ENCODE measurements at places on chromosomes 3 and 15.

GRCh38 chr3:57559526-57559925, 3.5 kb downstream of the PDE12 start:
- DNase-seq = no peak

DNA sequence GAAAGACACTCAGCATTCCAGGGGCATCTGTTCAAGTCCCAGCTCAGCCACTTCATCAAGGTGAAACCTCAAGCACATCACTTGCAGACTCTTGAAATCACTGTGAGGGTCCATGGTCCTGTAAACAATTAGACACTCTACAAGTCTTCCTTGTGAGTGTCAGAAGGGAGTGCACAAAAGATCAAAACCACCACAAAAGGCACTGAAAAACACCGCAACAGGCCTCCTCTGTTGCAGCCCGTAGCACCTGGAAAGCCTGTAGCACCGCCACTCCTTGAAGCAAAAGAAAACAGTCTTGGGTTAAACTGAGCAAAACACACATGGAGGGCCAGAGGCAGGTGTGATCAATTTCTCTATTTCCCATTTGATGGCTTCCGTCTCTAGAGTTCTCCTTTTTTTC, 63.8 kb upstream of the SNRK start:
- DNase-seq = no peak

- no peak for DNase-seq
These were observed 33.2 kb downstream of the B4GALT4 start for GRCh38 chr3:119207512-119207875.

GRCh38 chr3:196108075-196108743, 26.3 kb upstream of the TFRC start:
- no peak for DNase-seq

- DNase-seq = no peak
These were observed 848.6 kb downstream of the PDCD6IP start for GRCh38 chr3:34646911-34647460.

GRCh38 chr3:2910997-2911396, 199.2 kb downstream of the IL5RA start:
- DNase-seq = no peak

GRCh38 chr3:32797776-32798175, 20.0 kb upstream of the TRIM71 start:
- DNase-seq = no peak

- DNase-seq = peak; percentile 61
These were observed 33.5 kb downstream of the BCL2L10 start for GRCh38 chr15:52078876-52079700.

- DNase-seq = no peak
These were observed 31.7 kb downstream of the SPINK8 start for GRCh38 chr3:48301800-48302166.

GRCh38 chr3:34828847-34829246, 810.5 kb upstream of the ARPP21 start:
- DNase-seq = no peak

- DNase-seq = no peak
These were observed 36.6 kb upstream of the STT3B start for GRCh38 chr3:31495971-31496665.

- peak; percentile 46 for DNase-seq
These were observed 34.8 kb upstream of the CD47 start for GRCh38 chr3:108125550-108126071.

DNA sequence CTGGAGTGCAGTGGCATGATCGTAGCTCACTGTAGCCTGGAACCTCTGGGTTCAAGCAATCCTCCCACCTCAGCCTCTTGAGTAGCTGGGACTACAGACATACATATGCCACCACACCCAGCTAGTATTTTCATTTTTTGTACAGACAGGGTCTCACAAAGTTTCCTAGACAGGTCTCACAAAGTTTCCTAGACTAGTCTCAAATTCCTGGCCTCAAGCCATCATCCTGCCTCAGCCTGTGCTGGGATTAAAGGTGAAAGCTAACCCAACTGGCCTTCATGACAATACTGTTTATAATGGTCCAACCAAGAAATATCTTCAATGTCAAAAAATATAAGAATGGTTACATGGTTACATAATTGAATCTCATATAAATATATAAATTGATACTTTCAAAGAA, 24.0 kb downstream of the GPR176 start:
- DNase-seq = no peak

DNA sequence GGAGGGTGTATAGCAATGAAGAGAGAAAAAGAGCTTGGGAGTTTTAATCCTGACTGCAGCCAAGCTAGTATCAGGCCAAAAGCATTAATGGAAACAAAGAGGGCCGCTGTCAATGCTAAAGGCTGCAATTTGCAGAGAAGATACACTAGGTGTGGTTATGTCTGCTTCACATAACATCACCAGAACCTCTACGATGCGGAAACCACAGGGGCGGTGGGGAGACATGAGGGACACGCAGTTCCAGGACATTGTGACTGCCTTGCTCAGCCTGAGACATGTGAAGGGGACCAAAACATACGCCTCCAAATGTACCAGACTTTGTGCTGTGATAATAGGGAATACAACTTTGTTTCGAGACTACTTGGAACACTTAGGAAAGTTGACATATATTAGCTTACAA, 88.4 kb downstream of the APBA2 start:
- DNase-seq = no peak

- DNase-seq = no peak
These were observed 208.2 kb downstream of the ZNF385D start for GRCh38 chr3:21542656-21543379.

DNA sequence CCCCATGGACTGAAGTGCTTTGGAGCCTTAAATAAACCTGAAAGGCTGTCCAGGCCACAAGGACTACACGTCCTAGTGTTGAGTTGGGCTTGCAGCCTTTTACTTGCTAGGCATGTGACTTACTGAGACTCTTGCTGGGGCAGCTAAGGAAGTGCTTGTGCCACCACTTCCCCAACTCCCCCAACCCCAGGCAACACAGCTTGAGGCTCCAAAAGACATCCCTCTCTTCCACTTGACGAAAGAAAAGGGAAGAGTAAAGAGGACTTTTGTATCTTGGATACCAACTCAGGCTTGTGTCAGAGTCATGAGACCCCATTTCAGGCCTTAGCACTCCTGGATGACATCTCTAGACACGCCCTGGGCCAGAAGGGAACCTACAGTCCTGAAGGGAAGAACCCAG, 109.8 kb downstream of the XRN1 start:
- DNase-seq = no peak

- peak; percentile 1 for DNase-seq
These were observed 1.3 kb downstream of the TCF12 start for GRCh38 chr15:56919609-56920366.

DNA sequence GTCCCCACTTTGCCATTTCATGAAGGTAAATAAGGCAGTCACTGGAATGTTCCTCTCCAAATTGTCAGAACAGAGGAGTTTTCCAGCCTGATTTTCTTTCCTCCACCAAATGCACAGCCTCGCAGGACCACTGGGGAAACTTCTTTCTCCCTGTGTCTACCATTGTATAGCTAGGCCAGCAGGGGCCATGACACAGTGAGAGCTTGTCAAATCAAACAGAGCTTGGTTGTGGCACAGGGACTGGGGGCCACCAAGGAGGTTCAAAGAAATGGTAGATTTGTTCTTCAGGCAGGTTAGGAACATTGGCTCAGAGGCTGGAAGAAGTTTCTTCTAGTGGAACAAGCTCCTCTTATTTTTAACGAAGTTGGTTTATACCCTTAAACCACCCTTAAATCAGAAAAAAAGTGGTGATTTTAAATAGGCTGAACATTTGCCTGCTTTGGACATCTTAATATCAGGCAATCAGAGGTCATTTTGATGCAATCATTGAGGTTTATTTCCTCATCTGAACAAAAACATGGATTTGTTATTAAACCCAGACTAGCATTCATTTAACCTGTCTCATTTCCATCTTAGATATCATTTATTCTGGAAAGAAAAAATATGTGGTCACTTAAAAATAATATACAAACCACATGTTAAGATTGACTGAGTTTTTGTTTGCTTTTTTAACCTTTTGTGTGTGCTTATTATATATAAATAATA, 105.6 kb downstream of the GTPBP8 start:
- no peak for DNase-seq

GRCh38 chr3:100425316-100425715, 24.0 kb downstream of the LNP1 start:
- no peak for DNase-seq

DNA sequence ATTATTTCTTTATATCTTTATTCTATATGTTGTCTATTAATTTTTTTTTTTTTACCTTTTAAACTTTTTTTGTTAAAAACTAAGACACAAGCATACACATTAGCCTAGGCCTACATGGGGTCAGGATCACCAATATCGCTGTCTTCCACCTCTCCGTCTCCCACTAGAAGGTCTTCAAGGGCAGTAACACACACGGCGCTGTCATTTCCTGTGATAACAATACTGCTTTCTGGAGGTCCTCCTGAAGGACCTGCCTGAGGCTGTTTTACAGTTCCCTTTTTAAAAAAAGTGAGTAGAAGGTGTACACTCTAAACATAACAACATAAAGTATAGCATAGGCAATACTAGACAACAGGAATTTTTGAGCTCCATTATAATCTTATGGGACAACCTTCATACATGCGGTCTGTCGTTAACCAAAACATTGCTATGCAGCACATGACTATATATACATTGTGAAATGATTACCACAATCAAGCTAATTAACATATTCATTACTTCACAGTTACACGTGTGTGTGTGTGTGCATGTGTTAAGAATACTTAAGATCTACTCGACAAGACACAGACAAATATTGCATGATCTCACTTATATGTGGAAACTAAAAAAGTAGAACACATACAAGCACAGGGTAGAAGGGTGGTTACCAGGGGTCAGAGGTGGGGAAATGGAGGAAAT, 20.8 kb downstream of the RAB6B start:
- DNase-seq = no peak

DNA sequence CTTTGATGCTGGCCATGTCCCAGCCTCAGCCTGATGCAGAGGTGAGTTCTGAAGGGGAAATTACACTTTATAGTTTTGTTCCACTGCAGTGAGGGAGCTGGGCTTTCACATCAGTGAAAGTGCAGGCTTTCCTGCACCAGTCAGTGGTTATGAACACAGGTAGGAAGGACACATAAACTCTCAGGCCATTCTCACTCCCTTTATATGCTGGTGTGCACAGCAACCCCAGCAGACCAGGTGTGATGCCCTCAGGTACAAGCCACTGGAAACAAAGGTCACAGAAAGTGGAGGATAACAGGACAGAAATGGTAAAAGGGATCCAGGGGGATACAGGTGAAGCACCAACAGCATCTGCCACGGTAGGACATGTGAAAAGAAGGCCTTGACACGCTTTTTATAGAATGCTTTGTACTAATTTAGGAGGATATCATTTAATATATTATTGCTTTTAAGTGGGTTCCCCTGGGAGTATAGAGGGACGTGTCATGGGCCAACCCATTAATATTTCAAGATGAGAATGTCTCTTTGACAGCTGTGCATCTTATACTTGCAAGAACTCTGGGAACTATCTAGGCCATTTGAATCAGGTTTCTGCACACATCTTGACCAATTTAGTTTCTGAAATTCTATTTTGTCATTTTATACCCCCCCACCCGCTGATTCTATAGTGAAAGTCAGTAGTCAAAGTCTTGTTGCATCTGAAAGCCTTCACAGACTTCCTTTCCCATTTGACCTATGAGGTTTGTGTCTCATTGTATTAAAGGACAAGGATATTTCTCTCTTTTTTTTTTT, 25.0 kb upstream of the BLM start:
- no peak for DNase-seq

DNA sequence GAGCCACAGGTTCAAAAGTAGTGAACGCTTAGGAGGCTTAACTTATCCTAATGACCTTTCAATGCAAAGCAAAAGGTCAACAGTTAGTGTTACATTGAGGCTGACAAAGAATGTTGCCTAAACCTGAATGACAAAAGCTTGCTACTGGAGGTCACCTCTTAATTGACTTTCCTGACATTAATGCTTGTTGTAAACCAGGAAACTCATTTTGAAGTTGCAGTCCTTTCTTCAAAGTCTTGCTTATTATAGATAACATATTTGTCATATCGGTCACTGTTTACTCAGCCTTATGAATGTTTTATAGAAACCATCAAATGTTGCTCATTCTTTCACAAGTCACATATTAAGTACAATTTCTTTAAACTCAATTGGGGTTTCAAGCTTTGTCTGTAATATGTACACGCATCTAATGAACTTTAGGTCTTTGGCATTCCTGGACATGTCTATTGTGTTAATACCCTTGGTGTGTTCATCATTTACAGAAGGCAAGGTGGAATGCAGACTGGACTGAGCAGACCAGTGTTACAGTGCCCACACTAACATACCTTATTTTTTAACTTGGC, 488.2 kb upstream of the NECTIN3 start:
- DNase-seq = no peak

DNA sequence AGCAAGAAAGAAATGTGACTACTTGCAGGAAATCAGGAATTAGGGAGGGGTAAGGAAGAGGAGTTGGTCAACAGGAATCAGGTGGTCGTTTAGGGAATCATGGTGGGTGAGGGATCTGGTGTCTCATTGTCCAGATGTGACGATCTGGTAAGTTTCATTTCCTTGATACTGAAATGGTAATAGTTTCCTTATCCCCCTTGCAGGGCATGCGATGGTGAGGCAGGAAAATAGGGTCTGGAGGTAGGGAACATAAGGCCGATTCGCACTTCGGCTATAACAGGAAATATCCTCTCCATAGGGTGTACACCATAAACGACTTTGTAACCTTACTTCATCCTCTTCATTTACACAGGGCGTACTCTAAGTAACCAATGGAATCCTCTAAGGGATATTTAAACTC, 574 bp upstream of the LRRC34 start:
- no peak for DNase-seq

DNA sequence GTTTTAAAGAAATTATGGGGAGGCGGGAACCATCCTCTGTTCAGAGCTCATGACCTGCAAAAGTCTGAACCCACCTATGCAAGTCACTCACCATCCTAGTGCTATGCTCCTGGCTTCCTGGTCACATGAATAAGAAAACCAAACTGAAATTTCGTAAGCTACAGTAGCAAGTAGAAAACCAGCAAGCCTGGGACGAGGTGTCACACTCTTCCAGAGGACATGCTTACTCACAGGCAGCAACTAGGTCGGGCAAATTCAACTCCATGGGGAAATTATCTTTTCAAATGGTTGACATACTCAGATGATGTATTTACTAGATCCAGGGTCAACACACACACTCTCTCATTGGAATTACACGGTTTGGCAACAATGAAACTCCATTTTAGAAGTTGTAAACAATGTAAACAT, 31.3 kb downstream of the LDHAL6B start:
- DNase-seq = no peak

- no peak for DNase-seq
These were observed 2.3 kb upstream of the MBNL1 start for GRCh38 chr3:152266221-152266995.

DNA sequence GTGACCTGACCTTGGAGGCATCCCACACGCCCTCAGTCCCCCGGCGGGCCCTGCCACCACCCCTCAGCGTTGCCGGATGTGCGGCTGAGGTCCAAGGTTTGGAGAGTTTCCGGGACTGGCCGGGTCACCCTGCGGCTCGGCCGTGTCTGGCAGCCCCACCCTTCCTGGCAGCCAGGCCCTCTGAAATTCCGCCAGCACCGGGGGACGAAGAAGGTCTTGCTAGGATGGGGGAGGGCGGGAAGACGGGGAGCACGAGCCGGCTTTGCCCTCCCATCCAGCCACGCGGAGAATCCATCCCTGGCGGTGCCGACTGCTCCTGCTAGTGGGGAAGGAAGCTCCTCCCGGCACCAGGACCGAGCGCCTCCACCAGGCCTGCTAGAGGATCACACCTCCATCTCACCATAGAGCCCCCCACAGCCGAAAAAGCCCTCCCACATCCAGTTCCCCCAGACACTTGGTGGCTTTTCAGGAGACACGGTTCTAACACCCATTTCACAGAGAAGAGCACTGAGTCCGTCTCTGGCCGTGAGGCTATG, 81.5 kb downstream of the CPN2 start:
- no peak for DNase-seq

- no peak for DNase-seq
These were observed 11.5 kb downstream of the SEMA7A start for GRCh38 chr15:74422265-74422651.

All from activated T-helper 1 cell treated with anti-CD3 and anti-CD28 coated beads, Interleukin-12 subunit alpha, Interleukin-12 subunit beta, Interleukin-2, Interleukin-4 antibody, amounts not matched to agents 30 ng/mL and 10 ng/mL and 1 ng/mL, durations not matched to agents 14 hours and 24 hours and 36 hours (primary cell).